Activated T-cell treated with anti-CD3 and anti-CD28 coated beads, Interleukin-2, amount 50 U/mL, for 72 hours (primary cell): ENCODE measurements at places on chromosomes 7 and 10.

DNA sequence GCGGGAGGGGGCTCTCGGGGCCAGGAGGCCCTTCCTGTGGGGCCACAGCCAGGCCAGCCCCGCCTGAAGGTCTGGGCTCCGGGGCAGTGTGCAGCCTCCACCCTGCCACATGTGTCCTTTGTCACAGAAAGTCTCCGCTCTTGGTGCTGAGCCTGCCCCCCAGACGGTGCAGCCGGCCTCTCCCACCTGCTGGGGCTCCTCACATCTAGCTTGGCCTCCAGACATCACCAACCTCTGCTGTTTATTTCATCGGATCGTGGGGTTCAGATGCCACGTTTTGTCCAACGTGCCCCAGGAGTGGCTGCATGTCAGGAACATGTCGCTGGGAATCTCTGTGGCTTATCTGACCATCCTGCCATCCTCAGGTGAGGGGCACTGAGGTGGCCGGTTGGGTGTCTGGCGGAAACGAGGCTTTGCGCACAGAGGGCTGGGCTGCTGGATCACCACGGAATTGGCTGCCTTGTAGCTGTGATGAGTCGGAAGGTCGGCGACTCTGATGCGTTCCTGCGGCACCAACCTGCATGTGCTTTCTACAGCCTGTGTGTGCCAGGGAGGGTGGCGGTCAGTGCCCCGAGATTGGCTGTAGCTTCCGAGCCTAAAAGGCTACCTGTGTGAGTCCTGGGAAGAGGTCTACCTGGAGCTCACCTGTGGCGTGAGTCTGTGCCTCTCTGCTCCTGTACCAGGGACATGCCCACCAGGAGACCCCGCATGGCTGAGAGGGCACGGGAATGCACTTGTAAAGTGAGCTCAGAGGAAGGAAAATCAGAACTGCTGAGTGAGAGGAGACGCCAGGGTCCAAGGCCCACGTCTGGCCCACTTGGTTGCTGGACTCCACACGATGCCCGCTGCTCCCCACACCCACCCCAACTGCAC lies 316.4 kb downstream of the DNAJB6 start:
- no peak for DNase-seq

- DNase-seq = no peak
These were observed 168.7 kb downstream of the CUX1 start for GRCh38 chr7:101985903-101986734.

DNA sequence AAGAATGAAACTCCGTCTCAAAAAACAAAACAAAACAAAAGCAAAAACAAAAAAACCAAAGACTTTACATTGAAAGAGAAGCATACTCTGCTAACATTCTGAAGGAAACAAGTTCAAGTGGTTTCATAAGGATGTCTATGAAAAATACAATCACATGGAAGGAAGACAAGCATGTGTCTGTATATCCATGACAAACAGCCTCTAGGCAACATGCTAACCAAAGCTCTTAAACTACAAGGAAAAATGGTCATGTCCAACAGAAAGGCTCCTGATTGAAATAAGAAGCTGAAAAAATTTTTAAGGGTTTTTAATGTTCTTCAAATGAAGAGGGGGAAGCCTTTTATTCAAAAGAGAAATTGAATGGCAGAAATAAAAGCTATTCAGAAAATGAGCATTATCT lies 64.9 kb downstream of the UBE2H start:
- no peak for DNase-seq

DNA sequence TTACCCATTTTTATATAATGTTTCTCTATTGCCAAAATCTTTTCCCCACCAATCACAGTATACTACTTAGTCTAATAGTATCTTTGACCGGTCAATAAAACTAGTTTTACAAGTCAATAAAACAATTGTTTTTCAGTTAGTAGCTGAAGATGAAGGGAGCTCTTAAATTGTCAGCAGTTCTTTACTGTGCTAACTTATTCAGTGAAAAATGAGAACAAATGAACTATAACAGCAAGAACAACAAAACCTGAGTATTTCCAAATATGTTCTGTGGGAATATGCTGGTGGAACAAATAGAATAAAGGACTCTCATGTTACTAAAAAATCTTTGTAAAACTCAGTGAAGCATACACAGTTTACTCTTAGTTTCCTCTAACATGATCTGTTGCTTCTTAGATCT lies 134.0 kb downstream of the SEMA3D start:
- DNase-seq = no peak

DNA sequence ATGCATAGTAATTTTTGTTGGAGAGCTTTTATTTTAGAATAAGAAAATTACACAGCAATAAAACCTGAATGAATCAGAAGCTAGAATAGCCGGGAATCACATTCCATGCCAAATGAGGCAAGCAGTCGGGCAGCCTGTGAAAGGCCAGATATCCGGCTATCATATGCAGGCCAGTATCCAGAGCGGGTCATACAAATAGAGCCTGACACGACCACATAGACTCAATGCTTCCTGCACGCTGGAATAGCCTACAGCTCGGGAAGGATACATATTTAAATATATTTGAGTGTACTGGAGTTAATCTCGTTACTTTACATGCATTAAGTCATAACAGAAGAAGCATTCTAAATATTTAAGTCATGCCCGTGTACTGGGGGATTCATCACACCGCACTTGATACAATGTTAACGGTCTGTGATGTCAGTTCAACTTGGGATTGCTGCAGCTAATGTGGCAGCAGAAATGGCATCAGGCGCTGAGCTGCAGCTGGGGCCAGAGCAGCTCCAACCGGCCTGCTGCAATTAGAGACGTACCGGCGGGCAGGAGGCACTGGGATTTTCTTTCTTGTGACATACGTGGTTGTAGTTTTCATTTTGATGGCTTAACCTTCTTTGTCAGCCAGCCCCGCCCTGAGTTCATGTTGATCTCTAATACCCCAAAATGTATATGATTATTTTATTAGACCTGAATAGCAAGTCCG lies 112.0 kb downstream of the EBF3 start:
- no peak for DNase-seq

DNA sequence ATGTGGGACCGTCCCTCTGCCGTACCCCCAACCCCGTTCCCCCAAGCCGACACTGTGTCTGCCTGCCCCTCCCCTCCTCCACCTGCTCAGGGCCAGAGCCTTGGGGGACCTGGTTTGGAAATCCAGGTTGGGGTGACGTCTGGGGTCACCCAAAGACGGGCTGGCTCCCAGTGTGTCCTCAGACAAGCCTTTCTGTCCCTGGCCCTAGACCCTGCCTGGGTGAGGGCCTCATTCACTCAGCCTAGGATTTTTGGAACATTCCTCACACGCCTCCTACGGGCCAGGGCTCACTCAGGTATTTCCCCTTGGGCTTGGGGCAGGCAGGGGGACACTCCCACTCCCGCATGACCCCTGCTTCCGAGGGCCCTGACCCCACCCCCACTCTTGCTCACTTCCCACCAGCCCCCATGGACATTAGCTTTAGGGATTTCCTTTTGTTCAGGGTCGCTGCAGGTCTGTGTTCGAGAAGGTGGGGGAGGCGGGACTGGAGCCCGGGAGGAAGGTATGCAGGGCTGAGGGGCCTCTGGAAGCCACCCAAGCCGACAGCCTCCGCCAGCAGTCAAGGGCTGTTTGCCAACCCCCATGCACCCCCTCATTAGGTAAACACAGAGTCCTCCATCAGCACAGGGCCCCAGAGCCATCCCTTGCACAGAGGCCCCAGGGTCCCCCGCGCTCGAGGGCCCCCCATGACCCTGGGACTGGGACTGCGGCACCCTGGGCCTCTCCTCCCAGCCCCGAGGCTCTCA lies 35.1 kb downstream of the PDGFA start:
- DNase-seq = no peak

GRCh38 chr10:60466267-60467201 lies 76.9 kb upstream of the ANK3 start:
- DNase-seq = no peak

GRCh38 chr7:36984041-36984521 lies 259.8 kb upstream of the AOAH start:
- no peak for DNase-seq

DNA sequence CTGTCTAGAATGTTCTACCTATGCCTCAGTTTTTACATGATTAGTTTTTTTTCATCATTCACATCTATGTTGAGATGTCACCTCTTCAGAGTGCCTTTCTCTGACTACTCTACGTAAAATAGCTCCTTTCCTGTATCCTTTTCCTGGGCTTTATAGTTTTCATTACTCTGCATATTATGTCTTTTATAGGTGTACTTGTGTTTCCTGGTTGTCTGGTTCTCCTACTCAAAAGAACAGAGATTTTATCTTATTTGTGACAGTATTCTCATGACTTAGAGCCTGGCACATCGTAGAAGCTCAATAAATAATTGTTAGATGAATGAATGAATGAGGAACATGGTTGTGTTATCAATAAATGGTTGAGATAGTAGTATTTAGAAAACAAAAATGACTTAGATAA lies 17.9 kb downstream of the STEAP1 start:
- no peak for DNase-seq

DNA sequence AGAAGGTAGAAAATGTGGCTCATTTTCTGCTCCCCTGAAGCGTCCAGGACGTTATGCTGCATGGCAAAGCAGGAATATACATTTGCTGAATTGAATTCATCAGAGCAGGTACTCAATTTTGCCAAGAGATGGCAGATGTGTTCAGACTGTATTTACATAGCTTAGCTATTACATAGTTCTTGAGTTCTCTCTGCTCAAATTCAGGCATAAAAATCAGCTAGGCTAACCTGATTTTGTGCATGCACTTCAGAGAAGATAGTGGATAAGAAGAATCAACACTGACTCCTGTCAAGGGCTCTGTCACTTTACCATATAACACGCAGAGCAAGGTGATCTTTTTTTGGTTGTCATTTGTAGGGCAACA lies 209.2 kb upstream of the FAM3C start:
- no peak for DNase-seq

- no peak for DNase-seq
These were observed 123.5 kb downstream of the KMT2C start for GRCh38 chr7:152312316-152312715.

- DNase-seq = peak; percentile 11
These were observed 558.9 kb upstream of the MGMT start for GRCh38 chr10:128908099-128908498.

GRCh38 chr7:12771378-12771877 lies 84.0 kb downstream of the ARL4A start:
- DNase-seq = no peak

GRCh38 chr7:91378131-91378530 lies 113.9 kb downstream of the FZD1 start:
- DNase-seq = no peak

GRCh38 chr7:135853499-135853898 lies 104.9 kb upstream of the FAM180A start:
- DNase-seq = no peak

GRCh38 chr7:78299088-78299487 lies 500.5 kb downstream of the PHTF2 start:
- no peak for DNase-seq

GRCh38 chr10:24518981-24519597 lies 204.6 kb downstream of the ARHGAP21 start:
- DNase-seq = peak; percentile 49

DNA sequence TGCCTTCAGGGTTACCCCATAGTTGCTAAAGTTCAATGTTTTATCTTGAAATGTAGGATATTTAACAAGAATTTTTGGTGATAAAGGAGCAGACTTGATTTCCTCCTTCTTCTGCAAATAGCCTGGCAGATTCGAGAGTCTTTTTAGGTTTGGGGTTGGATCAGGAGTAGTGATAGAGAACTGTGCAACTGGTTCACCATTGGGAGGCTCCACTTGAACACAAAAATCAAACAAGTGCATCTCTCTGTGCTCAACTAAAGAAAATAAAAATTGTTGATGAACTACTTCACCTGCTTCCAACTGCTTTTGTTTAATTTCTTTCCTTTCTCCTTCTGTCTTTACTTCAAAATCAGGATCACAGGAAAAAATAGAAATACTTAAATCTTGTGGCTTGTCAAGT lies 58.5 kb downstream of the MACC1 start:
- DNase-seq = no peak

DNA sequence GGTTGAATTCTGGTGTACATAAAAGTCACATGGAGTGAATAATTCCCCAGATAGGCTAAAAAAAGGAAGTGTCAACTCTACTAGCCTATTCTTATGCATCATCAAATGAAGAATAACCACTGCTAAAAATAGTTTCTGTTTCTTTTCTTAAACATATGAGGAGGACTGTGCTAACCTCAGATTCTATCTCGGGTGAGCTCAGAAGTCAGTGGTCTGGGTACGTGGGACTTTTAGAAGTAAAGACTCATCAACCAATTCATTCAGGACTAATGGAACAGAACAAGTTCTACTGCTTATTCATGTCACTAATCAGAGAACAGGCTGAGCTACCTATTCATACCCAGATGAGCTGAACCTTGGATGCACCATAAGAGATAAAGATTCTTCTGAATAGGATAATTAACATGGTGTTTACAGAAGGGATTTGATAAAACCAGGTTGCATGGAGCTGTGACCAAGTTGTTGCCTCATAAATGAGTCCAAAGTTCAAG lies 9.5 kb upstream of the ASAH2 start:
- peak; percentile 28 for DNase-seq

GRCh38 chr10:46033602-46034011 lies 3.2 kb upstream of the NCOA4 start:
- DNase-seq = no peak
